NCI-H524 (cell line): ENCODE measurements at places on chromosomes 5 and 9.

- no peak for DNase-seq
Observed at GRCh38 chr9:98191671-98192502, 550 bp downstream of the CORO2A start.

DNA sequence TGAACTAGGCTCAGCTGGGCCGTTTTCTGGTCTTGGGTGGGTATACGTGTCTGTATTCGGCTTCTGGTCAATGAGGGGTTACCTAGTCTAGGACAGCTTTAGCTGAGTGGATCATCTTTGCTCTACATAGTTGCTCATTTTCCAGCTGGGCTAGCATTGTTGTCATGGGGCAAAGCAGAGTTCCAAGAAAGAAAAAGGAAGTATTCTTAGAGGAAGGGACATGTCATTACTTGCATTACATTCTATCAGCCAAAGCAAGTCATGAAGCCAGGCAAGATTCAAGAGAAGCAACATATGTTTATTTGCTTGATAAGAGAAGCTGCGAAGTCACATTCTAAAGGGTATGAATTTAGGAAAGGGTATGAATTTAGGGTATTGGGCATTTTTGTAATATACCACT lies 396.5 kb downstream of the ZNF608 start:
- no peak for DNase-seq

DNA sequence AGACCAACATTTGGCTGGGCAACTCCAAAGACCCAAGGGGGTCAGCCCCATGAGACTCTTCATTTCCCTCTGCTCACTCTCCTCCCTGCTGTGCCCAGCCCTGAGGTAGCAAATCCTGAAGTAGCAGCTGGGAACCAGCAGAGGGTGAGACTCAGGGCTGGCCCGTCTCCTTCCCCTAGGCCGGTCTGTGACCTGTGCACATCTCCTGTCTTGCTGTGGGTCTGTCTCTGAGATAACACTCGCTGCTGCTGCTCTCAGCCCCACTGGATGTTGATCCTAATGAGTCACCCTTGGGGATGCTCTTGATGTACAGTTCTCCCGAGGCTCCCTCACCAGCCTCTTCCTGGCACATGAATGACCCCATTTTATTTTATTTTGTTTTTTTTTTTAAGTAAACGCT lies 7.3 kb upstream of the OR2V1 start:
- DNase-seq: no peak

GRCh38 chr5:122602700-122603099 lies 172.2 kb upstream of the SNX2 start:
- DNase-seq: no peak

DNA sequence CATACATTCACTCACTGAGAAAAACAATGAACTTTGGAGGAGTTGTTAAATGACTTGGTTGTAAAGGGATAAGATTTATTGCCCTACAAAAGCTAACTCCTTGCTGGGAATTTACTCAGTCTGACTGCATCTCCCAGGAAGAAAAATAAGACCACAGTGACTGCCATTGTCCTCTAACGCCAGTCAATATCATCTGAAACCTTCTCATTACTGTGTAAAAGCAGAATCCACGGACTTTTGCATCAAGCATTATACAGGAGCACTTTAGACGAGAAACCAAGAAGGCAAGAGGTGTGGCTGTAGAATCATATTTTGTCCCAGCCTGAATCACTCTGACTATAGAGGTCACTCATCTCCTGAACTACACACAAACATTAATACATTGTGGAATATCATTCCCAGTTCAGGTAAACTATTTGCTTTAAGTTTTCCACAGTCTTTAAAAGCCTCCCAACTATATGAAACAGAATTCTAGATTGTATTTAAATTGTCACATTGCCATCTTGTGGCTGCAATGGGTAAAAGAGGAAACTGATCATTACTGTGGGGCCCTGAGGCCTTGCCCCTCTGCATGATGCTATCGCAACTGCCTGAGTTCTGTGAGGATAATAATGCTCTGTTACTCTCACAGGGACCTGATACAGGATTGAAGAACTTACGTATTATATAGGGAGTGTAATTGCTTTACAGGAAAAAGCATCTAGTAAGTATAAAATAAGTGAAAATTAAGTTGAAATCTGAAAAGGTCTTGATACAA lies 142.9 kb downstream of the SLCO4C1 start:
- peak; percentile 1 for DNase-seq

GRCh38 chr5:135193213-135194125 lies 159.4 kb upstream of the PITX1 start:
- DNase-seq: no peak

DNA sequence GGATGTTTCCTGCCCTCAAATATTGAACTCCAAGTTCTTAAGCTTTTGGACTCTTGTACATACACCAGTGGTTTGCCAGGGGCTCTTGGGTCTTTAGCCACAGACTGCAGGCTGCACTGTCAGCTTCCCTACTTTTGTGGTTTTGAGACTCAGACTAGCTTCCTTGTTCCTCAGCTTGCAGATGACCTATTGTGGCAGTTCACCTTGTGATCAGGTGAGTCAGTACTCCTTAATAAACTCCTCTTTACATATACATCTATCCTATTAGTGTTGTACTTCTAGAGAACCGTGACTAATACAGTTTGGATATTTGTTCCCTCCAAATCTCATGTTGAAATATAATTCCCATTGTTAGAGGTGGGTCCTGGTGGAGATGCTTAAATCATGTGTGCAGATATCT lies 681.9 kb upstream of the ARRDC3 start:
- no peak for DNase-seq

DNA sequence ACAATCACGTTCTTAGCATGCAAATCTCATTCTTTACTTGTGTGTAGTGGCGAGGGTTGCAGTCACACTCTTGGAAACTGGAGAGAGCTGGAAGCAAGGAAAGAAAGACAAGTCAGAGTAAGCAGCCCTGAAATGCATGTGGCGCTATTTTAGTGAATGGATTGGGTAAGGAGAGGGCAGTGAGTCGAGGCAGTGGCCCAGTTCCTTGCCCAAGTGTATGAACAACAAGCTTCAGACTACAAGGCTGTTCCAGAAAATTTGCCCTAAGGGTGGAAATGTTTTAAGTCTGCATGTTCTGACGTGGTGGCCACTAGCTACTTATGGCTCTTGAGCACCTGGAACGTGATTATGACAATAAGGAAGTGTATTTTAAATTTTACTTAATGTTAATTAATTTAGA lies 59.4 kb upstream of the PTPN3 start:
- no peak for DNase-seq

- DNase-seq: no peak
Observed at GRCh38 chr9:89078860-89079259, 87.6 kb downstream of the S1PR3 start.

DNA sequence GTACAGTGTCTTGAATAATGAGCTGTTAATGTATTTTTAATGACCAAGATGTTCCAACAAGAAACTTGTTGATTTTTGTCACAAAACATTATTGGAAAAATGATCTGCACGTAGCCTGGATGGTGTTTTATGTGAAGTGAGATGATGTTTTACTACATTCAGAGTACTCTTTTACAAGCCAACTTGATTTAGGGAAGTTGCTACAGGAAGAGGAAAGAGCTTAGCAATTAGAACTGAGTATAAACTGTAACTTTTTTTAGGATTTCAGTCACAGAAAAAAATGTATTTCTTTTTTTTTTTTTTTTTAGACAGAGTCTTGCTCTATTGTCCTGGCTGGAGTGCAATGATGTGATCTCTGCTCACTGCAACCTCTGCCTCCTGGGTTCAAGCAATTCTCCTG lies 113.6 kb upstream of the ADRA1B start:
- DNase-seq: no peak

GRCh38 chr9:35558185-35558584 lies 46.9 kb upstream of the TESK1 start:
- DNase-seq: no peak

DNA sequence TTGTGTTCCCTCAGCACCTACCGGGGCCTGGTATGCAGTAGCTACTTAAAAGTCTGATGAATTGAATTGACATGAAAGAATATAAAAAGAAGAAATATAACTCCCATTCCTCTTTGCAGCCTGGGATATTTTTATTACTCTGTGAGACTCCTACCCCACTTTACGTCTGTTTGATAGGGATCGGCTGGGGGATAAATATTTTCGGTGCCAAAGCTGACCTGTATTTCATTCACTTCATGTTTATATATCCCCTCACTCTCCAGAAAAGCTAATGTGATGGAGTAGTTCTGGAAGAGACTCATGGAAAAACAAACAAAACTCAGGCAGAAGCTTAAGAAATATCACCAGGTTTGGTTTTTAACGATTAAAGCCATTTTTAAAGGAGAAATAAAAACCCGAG lies 108.2 kb upstream of the TBC1D2 start:
- no peak for DNase-seq
